ENCODE measurements at places on chromosomes 5 and 9.

- no peak for DNase-seq
Measured at GRCh38 chr5:178389796-178390195, 157.2 kb upstream of the PHYKPL start.

DNA sequence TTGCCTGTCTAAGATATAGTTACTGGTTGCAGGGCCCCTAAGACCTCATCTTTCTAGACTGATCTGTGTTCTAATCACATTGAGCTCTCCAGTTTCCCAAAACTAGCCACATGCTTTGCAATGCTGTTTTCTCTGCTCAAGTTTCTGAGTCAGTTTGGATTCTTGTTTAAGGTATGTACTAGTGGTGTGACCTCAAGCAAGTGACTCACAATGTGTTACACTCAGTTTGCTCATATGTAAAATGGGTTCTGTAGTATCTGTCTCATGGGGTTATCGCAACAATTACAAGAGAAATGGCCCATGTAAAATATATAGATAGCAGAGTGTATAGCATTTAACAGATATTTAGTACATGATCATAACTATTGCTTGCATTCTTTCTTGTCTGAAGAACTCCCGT, 153.1 kb upstream of the ELL2 start:
- DNase-seq, result no peak

DNA sequence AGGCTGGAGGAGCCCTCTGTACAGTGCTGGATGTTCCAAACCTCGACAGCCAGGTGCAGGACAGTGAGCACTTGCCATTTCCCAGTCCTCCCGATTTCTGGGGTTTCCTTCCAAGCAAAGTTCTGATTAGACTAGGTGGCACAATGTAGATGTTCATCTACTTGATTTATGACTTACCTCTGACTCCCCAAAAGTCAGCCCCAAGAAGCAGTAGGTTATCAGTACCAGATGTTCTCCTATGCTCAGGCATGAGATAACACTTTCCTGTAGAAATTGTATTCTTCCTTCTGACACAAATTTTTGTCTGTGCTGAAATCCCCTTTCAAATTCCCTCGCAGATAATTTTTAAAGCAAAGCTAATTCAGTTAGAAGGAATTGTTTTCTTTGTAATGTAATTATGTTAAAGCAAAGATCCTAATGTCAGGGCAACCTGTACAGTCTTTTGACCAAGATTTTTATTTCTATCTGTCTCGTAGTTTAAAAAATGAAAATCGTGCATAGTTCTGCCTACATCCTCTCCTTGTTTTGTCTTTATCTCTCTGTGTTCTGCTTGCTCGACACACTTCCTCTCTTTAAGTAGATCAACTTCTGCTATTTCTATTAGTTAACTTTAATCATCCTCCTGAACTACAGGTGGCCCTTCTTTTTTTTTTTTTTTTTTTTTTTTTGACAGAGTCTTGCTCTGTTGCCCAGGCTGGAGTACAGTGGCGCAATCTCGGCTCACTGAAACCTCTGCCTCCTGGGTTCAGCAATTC, 102.4 kb upstream of the PJA2 start:
- DNase-seq, result no peak

DNA sequence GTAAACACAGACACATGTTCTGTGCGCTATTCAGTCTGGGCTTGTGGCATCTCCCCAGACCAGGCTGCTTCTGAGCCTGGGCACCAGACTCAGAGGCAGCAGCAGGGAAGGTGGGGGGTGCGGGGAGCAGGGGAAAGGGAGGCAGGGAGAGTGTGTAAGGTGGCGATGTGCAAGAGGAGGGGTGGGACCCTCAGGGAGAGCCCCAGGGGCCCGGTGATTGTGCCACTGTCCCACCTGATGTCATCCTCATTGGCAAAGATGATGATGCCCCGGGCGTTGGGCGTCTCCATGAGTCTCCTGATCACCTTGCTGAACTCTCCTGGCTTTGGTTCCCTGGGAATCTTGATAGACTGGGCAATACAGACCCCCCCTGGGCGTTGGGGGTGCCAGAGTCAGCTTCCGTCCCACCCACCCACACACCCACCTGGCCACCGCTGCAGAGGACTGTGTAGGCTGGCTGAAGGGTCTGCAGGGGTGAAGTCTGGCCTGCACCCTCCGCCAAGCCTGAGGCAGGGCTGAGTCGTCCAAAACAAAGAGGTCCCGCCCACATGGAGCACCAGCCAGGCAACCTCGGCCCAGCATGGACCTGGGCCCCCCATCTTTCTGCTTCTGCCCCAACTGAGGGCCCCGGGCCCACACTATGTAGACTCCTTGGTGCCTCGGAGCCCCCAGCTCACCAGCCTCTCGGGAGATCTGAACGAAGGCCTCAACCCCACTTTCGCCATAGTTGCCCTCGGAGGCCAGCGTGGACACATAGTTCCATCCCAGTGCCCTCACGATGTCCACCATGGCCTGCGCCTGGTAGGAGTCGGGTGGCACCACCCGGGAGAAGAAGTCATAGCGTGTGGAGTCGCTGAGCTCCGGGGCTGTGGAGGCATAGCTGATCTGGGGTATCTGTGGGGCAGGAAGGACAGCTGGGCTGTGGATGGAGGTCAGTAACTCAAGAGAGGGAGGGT, 3.7 kb downstream of the GRM6 start:
- no peak for DNase-seq

DNA sequence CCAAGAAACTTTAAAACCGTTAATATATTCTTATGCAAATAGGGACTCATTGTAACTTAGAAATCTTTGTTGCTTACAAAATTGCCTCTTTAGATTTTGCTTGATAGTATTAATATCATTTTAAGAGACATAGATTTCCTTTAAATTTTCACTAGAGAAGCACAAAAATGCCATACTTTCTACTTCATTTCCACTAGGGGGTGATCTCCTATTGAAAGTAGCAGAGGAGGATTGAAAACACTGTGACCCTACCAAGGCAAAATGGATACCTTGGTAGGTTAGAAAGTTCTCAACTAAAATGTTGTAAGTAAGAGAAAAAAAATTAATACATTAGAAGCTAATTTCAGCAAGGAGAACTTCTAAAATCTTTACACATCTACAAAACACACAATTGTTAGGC, 204.9 kb downstream of the CHSY3 start:
- DNase-seq, result no peak

- peak; percentile 3 for DNase-seq
Measured at GRCh38 chr9:75238311-75238976, 150.1 kb downstream of the OSTF1 start.

Measured in activated naive CD4-positive, alpha-beta T cell (primary cell).